Right forelimb (tissue), 1 donor: ENCODE measurements at places on chromosomes 5 and 9.

DNA sequence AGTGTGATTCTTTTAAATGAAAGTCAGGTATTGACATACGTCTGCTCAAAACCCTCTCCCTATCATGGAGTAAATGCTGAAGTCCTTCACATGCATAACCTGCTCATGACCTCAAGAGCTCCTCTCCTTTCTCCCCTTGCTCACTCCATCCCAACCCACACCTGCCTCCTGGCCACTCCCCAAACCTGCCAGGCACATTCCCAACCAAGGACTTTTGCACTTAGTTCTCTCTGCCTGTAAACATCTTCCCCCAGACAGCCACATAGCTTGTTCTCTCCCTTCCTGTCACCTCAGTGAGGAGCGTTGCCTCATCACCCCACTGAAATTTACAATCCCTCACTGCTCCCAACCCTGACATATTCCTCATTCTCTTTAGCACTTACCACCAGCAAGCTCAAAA is 8.7 kb downstream of the SETD9 start:
- DNase-seq: no peak

DNA sequence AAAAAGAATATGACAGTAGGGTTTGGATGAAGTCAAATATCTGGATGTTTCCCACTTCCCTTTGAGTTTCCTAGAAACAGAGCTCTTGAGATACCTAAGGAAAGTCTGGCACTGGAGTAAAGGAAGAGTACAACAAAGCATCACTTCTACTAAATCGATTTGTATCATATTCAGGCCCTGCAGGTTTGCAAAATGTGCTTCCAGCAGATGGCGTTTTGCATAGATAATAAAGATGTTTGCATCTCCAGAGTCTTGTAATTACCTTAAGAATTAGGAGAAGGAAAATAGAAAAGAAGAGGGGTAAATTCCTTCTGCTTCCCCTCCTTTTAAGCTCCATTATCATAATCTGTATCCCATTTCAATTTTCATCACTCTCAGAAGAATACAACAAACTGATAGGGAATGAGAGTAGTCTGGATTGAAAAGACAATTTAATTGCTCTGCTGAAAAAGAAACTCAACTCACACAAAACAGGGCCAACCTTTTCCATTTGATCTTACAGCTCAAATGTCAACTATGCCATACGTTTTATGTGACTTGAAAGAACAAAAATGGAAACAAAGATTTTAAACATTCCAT is 380.4 kb downstream of the PTPRD start:
- DNase-seq: no peak

- DNase-seq: no peak
Measured at GRCh38 chr9:100700689-100701318, 122.9 kb downstream of the CAVIN4 start.

DNA sequence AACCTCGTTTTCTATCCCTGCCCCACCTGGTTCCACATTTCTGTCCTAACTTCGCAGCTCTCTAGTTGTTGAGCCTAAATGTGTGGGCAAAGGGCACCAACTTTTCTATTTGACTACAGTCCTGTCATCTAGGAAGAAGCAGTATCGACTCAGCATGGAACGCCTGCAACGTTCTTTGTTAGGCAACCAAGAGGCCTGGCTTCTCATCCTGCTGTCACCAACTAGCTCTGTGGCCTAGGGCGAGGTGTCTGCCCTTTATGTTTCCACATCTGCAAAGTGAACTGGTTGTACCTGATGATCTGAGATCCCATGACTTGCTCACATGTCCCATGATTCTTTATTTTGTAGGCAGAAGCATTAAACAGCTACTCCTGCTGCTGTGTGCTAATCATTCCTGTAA is 248.9 kb downstream of the ADAMTSL1 start:
- no peak for DNase-seq

DNA sequence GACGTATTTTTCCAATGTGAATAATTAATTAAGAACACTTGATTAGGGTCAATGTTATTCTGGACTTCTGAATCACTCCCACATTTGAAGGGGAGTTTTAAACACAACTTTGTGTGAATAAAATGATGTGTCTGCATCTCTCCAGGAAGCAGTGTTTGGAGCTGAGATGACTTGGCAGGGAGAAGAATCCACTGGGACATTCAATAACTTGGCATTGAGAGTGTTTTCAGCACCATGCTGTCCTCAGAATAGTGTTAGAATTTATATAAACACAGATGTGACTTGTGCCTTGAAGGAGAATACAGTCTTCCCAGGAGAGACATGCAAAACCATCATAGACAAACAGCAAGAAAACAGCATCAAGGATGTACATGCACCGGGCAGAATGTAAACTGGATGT is 32.7 kb upstream of the KCNMB1 start:
- no peak for DNase-seq

DNA sequence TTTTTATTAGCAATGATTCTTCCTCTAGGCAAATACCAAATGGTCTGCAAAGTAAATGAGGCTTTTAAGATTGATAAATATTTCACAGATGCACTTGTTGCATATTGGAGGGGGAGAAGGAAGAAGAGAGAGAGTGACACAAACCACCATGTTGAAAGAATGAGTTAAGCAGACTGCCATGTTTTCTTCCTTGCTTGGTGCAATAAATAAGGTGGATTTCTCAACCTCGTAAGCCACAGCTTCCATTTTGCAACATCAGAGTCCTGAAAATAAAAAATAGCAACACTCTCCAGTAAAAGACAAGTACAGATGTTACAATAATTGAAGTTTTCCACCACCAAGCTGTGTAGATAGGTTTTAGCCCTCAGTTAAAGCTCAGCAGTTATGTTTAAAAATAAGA is 202.9 kb downstream of the SGCD start:
- DNase-seq: no peak

DNA sequence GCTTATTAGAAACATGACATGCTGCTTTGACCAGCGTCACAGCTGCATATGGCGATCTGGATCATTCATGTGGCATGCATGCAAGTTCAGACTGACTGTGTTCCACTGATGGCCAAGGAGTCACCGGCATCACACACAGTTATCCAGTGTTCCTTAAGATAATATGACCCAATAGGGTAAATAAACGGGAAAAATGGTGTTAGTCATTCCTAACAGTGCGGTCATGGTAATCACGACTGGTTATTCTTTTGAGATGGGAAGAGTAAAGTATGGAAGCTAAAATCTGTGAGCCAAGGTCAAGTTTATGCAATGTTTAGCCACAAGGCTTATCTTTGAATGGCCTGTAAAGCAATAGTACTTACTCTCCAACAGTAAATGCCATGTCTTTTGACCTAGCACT is 29.3 kb upstream of the LVRN start:
- no peak for DNase-seq

- DNase-seq: no peak
Measured at GRCh38 chr9:109759589-109759988, 20.4 kb upstream of the PALM2AKAP2 start.

DNA sequence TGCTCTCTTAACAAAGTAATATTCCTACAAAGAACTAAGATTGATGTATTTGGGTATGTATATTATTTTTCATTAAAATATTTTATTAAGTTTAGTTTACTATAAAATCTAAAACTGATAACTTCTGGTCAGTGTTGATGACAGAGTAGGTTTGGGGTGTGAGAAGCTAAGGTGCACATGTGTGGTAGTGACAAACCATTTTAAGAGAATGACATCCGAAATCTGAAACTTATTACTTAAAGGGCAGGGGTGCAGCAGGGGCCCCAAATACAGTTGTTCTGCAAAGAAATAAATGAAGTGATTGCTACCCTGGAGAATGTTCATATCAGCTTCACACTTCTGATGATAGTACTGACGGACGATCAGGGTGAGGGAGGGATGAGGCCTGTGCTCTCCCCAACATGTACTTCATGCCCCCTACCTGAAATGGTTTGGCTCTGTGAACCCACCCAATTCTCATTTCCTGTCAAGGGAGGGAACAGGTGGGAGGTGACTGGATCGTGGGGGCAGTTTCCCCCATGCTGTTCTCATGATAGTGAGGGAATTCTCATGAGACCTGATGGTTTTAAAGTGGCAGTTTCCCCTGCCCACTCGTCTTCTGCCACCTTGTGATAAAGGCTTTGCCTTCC is 125.3 kb upstream of the RFX3 start:
- no peak for DNase-seq

- DNase-seq: no peak
Measured at GRCh38 chr5:131786036-131786435, 10.8 kb downstream of the FNIP1 start.

DNA sequence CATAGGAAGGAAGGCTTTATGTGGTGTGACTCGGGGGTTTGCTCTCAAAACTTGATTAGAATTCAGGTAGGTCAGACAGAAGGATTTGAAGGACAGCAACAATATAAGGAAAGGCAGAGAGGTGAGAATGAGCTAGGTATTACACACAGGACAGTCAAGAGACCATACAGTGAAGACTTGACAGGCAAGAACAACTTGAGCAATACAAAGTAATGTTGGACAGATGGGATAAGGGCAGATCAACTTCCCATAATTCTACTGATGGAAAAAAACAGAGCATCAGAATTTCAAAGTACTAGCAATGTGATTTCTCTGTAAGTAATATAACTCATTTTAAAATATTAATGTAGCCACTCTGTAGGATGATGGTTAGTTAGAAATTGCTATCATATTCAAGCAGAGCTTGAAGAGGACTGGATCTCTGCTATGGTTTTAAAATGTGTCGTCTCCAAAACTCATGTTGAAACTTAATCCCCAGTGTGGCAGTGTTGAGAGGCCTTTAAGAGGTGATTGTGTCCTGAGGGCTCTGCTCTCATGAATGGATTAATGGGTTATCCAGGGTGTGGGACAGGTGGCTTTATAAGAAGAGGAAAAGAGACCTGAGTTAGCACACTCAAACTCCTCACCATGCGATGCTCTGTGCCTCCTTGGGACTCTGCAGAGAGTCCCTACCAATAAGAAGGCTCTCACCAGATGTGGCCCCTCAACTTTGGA is 22.4 kb upstream of the HOMER1 start:
- no peak for DNase-seq

GRCh38 chr5:97531549-97531948 is 348.5 kb upstream of the RIOK2 start:
- DNase-seq: no peak

- no peak for DNase-seq
Measured at GRCh38 chr5:15807248-15807647, 307.3 kb downstream of the FBXL7 start.

DNA sequence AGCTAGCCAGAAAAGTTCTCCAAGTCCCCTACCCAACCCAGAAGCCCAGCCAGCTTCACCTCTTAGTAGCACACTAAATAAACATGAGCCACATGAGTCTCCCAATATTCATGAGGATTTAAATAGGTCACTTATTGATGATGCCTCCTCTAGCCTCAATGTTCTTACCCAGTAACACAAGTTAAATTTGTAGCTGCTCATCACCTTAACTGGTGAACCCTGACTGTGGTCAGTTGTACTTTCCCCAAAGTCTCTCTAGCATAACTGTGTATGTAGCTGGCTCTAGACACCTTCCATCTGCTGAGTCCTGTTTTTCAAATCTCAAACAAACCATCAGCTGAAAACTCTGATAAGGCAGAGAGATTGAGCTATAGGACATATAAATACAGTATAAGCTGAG is 100.3 kb upstream of the ELAVL2 start:
- no peak for DNase-seq
